ENCODE measurements at places on chromosomes 4 and X.
A peak's percentile ranks its signal among the peaks of the same experiment; 100 is the strongest.

DNA sequence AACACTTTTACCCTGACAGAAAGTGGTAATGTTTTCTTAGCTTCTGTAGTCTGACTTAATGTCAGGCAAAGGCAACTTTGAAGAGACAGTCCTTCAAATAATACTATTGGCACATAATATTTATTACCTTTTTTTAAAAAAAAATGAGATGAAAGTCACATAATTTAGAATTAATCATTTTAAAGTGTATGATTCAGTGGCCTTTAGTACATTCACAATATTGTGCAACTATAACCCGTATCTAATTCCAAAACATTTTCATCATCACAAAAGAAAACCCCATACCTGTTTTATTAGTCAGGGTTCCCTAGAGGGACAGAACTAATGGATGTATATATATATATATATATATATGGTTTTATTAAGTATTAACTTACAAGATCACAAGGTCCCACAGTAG lies 94.8 kb upstream of the TEX13A start:
- DNase-seq = no peak

GRCh38 chr4:1080961-1081688 lies 32.2 kb downstream of the RNF212 start:
- peak; percentile 40 for DNase-seq

DNA sequence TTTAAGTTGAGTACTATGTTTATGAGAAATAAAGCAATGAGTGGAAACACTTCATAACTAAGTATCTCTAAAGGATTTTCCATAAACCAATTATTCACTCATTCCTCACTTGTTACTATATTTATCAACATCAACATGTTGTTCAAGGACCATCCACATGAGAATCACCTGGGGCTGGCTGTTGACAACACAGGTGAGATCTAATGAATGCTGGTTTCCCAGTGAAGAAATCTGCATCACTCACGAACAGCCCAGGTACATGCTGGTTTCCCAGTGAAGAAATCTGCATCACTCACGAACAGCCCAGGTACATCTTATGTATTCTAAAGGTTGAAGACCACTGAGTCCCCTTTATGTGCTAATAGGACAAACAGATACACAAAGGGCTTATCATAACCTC lies 32.5 kb downstream of the TSPAN5 start:
- no peak for DNase-seq

- no peak for DNase-seq
These were observed 41.2 kb downstream of the RELL1 start for GRCh38 chr4:37644962-37645361.

- DNase-seq = no peak
These were observed 146.7 kb upstream of the VEGFC start for GRCh38 chr4:176939445-176939844.

GRCh38 chr4:150250998-150251651 lies 172.9 kb downstream of the DCLK2 start:
- DNase-seq = no peak

- no peak for DNase-seq
These were observed 55.5 kb downstream of the LEF1 start for GRCh38 chr4:108113229-108113628.

DNA sequence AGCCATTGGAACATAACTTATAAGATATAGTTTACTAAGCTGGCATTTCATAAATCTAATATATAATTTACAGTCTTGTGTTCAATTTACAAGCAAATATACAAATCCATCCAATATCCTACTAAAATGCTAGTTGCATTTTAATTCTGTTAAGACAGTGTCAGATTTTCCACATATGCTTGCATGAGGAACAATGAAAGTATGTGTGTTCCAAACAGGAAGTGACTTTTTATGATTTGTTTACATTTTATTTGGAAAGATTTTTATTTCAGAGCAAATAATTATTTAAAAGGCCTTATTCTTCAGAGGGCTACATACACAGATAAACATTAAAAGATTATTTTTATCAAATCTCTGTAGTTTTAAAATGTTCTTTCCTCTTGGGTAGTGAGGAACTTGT lies 130.1 kb downstream of the KLHL34 start:
- DNase-seq = no peak

DNA sequence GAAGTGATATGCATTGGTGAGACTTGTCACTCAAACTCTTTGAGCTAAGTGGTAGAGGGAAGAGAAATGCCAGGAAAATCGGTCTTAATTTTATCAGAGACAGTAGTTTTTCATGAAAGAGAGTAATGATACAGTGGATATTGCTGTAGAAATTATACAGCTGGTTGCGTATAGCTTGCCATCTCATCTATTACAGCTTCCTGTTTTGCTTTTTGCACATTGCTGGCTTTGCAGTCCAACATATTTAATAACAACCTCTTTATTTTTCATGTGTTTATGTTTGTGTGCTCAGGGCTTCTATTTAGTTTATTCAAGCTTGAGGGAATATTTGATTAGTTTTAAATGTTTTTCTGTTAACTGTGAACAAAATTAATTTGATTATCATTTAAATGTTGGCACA lies 11.5 kb downstream of the SMAD1 start:
- DNase-seq = peak; percentile 7

GRCh38 chrX:102063445-102064074 lies 61.9 kb upstream of the TCEAL2 start:
- DNase-seq = no peak

GRCh38 chrX:107171369-107172102 lies 34.7 kb downstream of the NUP62CL start:
- DNase-seq = no peak

DNA sequence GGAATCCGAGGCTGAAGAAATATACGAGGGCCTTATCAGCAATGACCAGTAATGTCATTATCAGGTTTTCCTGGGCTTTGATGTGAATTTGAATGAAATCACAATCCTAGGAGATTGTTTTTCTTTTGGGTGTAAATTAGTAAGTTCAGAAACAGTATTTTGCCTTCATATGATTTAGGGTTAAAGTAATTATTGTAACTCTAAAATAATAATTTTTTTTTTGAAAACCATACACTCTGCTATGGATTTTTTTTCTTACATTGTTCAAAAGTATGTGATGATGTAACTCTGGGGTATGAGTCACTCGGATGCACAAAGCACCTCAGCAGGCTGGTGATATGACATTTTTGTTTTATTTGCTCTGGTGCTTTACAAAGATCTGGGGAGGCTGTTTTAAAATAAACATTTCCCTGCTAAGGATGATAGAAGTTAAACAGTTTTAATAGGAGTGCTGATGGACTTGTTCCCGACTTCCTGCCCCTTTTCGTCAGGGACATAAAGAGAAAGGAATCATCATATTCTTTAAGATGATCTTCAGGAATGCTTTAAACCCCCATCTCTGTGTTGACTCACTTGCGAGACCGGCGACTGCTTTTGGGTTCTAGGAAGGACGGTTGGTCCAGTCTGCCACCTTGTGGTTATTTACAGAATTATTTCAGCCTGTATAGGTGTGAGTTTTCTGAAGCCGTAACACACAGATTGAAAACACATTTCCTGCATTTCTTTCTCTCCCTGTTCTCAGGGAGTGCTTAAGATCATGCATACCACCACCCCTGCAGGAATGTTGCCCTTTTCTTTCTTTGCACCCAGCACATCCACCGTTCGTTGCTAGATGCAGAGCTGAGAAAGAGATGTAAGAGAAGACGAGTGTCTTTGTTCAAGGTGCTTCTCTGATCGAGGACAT lies 72.5 kb downstream of the RAPGEF2 start:
- DNase-seq = peak; percentile 83

DNA sequence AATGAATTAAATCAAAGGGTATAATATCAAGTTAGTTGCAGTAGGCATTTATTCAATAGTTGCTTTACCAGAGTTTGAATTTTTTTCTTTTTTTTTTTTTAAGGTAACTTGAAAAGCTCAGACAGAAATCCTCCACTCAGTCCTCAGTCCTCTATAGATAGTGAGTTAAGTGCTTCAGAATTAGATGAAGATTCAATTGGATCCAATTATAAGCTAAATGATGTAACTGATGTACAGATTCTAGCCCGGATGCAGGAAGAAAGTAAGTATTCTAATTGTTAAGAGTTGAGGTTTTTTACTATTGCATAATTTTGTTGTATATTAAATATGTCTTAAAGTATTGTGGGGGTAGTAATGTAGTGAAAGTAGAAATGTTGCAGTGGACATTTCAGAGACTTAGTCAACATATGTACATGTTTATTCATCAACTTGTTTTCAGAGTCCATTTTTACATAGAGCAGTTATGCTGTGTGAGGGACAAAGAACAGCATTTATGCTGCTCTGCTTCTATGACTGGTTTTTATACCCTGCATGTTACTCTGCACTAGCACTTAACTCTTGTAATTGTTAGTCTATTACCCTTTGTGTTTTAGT lies 38.4 kb downstream of the SLAIN2 start:
- peak; percentile 8 for DNase-seq

GRCh38 chr4:154314248-154314647 lies 177.4 kb downstream of the DCHS2 start:
- no peak for DNase-seq

GRCh38 chr4:88018466-88018865 lies 11.0 kb downstream of the PKD2 start:
- DNase-seq = no peak

GRCh38 chrX:73913580-73913979 lies 350.6 kb downstream of the CHIC1 start:
- no peak for DNase-seq

DNA sequence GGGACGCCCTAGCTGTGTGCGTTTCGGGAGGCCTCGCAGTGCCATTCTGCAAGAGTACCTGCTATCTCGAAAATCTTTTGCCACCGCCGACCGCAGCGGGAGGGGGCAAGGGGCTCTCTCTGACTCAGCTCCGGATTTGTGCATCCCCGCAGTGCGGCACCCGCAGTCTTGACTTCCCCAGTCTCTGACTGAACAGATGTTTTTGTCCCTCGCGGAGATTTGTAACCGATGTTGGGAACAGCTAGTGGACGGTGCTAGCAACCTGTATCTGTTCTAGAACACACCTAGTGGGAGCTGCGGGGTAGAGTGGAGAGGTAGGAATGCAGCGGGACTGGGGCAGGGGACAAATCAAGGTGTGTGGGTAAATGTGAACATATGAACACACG lies 17.2 kb downstream of the NKX6-1 start:
- no peak for DNase-seq

DNA sequence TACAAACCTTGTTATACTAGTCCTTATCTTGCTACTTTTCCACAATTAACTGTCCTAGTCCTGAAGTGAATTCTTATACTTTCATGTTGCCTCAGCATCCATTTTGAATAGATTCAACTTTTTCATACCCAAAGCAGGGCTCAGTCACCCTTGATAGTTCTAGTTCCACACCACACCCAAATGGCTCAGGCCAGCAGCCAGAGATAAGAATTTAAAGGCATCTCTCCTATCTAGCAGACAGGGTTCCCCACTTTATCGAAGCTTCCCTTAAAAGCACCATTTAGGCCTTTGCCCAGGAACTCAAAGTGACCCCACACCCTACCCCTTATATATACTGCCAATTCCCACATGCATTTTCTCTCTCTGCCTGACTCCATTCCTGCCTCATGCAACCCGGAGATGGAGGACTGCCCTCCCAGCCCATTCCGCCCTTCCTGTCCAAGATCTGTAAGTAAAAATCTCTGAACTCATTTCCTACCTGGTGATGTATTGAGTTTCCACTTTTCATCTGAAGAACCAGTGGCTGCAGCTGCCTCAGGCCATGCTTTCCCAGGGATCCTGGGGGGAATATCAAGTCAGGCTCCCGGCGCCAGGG lies 63.7 kb upstream of the TXK start:
- no peak for DNase-seq

DNA sequence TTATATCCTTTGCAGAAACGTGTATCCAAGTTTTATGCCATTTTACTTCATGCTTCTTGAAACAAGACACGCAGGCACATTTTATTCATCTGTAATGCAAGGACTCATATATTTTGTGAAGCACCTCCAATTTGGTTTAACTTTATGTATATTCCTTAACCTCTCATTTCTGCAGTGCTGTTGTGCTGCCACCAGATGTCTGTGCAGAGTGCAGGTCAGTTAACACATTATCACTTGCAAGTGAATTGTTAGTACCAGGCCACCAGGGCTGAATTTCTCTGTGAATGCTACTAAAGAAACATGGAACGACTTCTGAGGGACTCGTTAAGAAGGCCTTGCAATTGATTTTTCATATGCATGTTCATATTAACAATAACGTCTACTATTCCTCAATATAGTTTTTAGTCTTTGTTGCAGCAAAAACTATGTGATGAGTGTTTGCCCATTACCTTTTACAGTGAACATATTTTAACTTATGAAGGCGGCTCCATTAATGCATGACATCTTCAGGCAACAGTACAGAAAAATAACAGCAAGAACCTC lies 770.3 kb downstream of the NLGN4X start:
- DNase-seq = no peak

- DNase-seq = no peak
These were observed 16.9 kb downstream of the OTUD5 start for GRCh38 chrX:48940404-48940955.

DNA sequence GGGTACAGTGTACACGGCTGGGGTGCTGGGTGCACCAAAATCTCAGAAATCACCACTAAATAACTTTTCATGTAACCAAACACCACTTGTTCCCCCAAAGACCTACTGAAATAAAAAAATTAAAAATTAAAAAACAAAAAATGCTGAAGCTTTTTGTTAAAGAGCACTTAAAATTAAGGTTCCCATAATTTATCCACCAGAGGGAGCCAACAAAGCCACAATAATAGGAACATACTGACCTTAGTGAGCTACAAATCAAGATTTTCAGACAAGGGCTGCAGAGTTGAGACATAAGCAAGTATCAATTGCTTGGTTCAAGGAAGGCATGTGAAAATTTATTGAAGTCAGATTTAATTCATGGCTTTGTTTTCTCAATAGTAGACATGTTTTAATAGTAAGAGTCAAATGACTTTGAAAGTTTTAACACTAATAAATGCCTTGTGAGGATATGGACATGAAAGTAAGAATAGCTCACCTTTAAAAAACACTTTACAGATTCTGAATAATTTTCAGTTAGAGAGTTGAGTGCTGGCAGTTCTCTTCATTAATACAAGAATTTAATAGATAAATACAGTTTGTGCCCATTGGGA lies 43.0 kb upstream of the SCOC start:
- peak; percentile 57 for DNase-seq

DNA sequence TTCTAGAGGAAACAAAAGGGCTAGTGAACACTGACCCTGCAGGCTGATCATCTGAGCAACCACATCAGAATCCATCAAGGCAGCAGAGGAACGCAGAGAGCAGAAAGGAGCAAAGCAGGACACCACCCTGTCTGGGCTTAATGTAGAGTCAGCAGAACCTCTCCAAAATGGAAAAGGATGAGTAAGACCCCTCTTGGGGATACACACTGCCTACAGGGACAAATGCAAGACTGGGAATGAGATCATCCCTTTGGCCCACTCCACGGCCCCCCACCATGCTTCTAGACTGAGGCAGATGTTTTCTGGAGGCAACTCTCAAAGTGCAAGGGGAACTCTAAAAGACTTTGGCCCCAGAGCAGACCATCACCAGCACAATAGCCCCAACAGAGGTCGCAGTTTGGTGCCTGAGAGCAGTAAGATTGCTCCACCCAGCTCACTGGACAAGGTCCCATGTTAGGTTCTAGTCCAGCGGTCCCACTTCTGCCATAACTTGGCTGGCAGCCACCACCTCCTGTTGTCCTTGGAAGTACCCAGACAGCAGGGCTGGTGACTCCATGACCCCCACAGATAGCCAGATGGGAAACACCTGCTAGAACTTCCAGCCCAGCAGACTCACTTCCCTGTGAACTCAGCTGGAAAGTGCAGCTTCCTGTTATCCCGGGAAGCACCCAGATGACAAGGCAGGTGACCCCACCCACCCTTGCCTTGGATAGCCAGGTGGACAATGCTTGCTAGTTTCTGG lies 372.7 kb downstream of the INPP4B start:
- DNase-seq = no peak

GRCh38 chr4:119025420-119025819 lies 110.2 kb upstream of the MYOZ2 start:
- DNase-seq = peak; percentile 81

Measured in suppressor macrophage treated with lipopolysaccharide for 4 hours (primary cell).